Bone marrow (tissue), 2 donors: ENCODE measurements at places on chromosomes 1 and 21.

- DNase-seq = no peak
Measured at GRCh38 chr1:226158457-226158856, 28.1 kb downstream of the ACBD3 start.

DNA sequence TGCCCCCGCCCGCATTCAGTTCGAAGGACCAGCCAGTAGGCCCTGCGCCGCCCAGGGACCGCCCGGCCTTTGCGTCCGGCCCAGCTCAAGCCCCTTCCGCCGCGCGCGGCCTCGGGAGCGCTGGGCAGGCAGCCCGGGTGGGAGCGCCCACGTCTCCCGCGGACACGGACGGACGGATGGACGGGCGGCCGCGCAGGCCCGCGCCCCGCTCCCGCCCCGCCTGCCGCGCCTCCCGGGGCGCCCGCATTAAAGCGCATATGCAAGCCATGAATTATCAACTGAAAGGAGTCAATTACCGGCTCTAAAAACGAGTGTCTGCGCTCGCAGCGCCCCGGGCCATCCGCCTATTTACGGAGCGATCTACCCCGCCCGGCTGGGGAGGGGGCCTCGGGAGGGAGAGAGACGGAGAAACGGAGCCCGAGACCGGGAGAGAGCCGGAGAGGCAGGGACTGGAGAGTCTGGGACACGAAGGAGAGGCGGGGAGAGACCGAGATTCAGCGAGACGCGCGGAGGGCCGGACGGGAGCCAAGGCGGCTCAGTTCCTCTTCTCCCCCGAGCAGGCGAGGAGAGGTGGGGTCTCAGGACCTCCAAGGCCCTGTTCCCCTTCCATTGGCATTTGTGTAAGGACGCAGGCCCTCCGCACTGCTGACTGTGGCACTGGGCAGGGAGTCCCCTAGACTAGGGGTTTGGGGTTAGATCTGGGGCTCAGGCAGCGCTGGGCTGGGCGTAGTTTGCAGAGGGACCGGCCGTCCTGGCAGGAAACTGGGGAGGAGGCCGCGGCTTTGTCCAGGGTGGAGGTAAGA is 41.3 kb upstream of the DMBX1 start:
- DNase-seq = no peak

DNA sequence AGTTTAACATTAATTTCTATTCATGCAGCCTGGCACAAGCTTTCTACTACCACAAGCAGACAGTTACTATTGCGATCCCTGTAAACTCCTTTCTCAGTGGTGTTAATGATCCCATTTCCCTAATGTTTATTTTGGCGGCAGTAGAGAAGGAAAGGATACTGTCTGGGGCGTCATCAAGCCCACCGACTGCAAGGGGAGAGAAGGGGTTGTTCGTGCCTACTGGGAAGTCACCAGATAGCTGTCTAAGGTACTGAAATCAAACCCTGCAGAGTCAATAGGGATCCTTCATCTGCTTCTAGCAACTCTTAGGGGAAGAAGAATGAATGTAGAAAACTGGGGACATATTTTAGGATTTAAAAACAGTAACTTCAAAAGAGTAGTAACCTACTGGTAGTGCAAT is 95.2 kb upstream of the ADAR start:
- DNase-seq = no peak

DNA sequence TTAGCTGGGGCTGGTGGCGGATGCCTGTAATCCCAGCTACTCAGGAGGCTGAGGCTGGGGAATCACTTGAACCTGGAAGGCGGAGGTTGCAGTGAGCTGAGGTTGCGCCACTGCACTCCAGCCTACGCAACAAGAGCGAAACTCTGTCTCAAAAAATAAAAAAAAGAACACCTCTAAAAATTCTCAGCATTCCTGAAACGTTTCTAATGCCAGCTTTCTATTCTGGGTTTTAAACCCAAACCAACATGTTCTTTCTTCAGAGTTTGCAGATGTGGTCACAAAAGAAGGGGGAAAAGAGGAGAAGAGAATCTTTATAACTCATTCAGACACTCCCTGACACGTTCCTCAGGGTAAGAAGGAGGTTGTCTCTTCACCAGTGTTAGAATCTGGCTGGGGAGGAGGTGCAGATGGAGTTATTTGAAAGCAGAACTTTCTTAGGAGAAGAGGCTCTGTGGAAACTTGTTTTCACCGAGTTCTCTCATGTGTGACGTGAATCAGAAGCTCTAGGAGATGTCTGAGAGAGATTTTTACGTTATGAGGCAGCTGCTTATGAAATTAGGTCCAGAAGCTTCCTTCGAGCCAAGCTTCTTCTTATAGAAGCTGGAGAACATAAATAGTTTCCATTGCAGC is 17.8 kb upstream of the CNR2 start:
- no peak for DNase-seq

DNA sequence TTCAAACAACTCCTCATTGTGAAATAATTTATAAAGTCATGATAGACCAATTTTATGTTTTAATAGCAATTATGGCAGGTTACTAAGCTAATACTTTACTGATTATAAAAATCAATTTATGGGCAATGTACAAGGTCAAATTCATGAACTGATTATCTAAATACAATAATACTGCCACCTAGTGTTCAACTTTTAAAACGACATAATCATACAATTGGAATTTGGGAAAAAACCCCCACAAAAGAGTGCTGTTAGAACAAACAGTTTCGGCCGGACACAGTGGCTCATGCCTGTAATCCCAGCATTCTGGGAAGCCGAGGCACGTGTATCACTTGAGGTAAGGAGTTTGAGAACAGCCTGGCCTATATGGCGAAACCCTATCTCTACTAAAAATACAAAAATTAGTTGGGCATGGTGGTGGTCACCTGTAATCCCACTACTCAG is 14.0 kb downstream of the GTF2B start:
- DNase-seq = no peak

- DNase-seq = no peak
Measured at GRCh38 chr1:47568763-47569162, 130.9 kb downstream of the FOXD2 start.

DNA sequence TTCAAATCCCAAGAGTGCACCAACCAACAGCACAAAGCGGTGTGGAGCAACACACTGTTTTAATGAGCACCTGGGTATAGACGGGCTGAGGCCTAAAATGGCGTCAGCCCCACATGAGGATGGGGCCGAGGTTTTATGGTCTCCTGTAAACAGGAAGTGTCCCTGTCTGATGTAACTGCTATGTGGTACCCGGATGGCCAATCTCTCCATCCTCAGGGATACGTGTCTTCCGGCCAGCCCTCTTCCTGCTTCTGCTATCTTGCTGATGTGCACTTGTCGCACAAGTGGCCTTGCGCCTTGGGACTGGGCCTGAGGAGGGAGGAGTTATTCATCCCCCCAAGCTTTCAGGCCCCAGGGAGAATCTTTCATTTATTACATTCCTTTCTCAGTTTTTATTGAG is 73.5 kb downstream of the CNST start:
- DNase-seq = no peak

DNA sequence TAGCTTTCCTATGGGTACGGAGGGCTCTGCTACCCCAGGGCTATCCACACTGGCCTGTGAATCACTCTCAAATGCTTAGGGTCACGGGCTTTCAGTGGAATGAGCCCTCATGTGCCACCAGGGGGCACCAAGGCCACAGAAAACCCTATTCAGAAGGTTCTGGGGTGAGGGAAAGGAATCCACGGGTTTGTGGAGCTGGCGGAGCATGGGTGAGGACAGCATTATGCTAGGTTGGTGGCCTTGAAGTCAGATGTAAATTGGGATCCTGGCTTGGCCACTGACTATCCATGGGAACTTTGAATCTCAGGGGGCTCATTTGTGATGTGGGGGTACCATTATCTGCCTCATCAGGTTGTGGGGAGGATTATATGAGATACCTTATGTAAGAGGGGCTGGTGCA is 5.1 kb upstream of the LAMTOR5 start:
- DNase-seq = peak; percentile 39

DNA sequence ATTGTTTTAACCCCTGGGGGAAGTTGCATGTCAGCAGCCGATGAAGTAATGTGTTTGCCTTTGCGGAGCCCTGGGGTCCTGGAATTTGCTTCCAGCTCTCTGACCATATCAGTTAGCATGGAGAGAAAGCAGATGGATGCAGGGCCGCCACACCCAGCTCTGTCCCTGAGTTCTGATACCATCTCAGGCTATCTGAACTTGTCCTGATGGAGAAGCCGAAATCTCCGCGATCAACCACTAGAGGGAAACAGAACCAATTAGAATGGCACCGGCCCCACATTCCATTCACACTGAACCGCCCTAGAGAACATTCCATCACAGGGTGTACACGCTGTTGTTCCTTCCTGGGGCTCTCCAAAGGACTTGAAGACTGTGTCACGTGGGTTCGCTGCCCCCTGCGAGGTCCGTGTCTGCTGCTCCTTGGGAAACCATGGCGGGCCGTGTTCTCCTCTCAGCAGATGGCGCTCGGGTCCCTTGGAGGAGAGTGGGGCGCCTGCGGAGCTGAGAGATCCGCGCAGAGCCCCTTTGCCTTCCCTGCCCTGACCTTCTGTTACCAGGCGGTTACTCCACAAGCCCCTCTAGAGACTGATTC is 75.4 kb downstream of the ABCA4 start:
- peak; percentile 14 for DNase-seq

GRCh38 chr1:61054601-61054993 is 27.8 kb upstream of the NFIA start:
- no peak for DNase-seq

DNA sequence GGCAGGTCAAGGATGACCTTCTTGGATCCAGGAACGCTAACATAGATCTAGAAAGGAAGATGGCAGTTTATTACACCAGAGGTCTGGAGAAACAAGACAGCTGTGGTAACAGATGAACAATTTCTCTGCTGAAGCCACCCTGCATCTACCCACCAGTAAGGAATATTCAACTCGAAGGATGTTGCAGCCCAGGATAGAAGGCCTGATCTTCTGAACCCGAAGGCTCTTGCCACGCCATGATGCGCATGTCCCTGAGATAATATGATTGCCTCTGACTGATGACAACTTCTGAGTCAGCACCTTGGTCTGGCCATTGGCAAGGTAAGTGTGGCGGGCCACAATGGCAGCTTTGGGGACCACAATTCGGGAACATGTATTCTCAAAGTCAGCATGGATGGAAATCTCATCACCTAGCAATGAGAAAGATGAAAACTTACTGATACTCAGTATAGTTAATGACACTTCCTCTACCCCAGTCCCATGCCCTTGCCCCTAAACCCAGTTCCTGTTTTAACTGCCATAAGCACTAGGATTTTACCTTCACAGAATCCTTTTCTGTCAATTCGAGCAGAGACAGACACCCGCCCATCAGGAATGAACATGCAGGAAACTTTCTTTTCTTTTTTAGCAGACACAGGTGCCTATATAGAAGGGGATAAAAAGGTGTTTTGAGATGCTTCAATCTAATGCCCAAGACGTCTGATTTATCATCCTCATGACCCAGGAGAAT is 1.8 kb downstream of the TXNIP start:
- no peak for DNase-seq

GRCh38 chr1:91731815-91732214 is 154.1 kb downstream of the TGFBR3 start:
- no peak for DNase-seq

DNA sequence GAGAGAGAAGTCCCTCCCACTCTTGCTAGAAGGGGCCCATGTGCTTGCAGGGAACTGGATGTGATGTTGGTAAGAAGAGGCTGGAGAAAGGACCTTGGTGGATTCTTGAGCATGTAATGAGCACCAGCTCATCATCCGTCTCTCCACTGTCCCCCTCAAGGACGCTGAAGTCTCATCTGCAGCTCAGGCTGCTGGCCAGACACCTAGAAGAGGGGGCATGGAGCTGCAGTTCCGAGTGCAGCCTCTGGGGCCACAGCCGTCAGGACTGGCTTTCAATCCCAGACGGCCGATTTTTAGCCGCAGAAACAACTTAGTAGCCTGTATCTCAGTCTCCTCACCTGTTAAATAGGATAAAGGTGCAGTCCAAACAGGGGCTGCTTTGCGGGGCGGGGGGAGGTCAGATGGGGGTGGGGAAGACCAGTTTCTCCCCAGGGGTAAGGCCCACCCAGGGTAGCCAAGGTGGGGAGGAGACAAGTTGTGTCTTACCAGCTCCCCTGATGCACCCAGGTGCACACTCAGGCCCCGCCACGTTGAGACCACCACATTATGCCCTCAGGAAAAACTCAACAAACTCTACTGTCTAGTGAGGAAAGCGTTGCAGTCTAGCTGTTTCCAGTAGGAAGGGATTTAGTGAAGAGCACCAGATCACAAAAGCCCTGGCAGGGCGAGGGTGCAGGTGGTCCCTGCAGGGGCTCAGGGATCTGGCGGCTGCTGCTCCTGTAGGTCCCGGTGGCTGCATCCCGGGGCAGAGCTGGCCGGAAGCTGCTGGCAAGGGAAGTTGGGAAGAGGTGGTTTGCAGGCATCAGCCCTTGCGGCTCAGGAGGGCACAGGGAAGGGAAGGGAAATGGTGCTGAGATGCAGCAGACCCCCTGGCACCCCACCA is 29.5 kb downstream of the LDLRAP1 start:
- no peak for DNase-seq

DNA sequence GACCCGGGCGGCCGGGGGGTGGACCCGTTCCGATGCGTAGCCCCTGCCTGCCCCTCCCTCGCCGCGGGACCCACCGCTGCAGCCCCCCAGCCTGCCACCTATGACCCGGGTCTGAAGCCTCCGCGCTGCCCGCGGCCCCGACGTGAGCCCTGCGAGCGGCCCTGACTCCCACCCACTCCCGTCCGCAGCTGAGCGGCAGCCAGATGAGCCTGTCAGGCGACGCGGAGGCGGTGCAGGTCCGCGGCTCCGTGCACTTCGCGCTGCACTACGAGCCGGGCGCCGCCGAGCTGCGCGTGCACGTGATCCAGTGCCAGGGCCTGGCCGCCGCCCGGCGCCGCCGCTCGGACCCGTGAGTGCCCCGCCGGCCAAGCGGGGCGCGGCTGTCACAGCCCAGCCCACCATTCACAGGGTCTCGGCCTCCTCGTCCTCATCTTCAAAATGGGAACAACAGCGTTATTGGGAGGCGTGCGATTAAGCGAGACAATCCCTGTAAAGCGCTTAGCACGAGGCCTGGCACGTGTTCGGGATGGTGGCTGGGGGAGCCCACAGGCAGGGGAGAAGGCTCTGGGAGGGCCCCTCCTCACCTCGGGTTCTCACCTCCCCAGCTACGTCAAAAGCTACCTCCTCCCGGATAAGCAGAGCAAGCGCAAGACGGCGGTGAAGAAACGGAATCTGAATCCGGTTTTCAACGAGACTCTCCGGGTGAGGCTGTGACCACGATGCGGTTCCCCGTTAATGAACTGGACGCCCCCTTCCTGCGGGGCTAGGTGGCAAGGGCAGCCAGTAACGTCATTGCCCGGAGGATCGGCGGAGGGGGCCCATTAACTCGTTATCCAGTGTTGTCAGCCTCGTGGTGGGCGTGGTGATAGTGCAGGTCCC is 8.2 kb downstream of the SYTL1 start:
- DNase-seq = no peak

DNA sequence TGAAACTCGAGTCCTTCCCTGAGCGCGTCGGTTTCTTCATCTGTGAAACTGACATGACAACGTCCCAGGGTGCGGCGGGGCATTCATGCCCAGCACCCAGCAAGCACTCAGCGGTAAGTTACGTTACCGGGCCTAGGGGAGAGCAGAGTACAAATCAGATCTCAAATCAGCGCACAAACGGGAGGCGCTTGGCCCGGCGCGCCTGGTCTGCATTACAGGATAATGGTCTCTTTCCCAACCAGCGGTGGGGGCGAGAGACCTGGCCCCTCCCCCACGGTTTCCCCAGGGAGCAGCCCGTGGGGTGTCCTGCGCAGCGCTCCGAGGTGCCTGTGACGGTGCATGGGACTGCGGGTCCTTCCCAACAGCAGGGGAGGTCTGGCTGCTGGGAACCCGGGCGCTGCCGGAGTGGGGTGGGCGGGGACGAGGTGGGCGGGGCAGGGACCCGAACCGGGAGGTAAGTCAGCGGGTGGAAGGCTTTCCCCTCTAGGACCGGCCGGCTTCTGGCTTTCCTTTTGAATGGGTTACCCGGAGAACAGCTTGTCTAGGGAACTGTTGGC is 1.0 kb downstream of the TMEM51 start:
- DNase-seq = no peak

GRCh38 chr1:96488777-96489176 is 232.8 kb upstream of the PTBP2 start:
- DNase-seq = no peak
